Activated CD4-positive, alpha-beta T cell treated with anti-CD3 and anti-CD28 coated beads, Interleukin-2, amount 50 U/mL, for 1 hour (primary cell): ENCODE measurements at places on chromosomes 13 and 19.
A peak's percentile ranks its signal among the peaks of the same experiment; 100 is the strongest.

DNA sequence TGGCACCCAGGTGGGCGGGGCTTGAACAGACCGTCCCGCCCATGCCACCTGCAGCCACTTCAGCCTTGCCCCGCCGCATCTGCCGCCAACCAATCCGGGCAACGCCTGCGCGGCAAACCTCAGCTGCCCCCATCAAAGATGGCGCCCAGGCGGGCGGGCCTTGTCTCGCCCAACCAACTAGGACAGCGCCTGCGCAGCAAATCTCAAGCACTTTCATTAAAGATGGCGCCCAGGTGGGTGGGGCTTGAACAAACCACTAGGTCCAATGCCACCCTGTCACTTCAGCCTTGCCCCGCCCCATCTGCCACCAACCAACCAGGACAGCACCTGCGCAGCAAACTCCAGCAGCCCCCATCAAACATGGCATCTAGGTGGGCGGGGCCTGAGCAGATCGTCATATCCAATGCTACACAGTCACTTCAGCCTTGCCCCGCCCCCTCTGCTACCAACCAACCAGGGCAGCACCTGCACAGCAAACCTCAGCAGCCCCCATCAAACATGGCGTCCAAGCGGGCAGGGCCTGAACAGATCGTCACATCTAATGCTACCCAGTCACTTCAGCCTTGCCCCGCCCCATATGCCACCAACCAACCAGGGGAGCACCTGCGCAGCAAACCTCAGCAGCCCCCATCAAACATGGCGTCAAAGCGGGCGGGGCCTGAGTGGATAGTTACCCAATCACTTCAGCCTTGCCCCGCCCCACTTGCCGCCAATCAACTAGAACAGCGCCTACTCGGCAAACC lies 1.4 kb downstream of the PEG3 start:
- no peak for DNase-seq

GRCh38 chr19:16293118-16294091 lies 31.2 kb upstream of the KLF2 start:
- DNase-seq: no peak

DNA sequence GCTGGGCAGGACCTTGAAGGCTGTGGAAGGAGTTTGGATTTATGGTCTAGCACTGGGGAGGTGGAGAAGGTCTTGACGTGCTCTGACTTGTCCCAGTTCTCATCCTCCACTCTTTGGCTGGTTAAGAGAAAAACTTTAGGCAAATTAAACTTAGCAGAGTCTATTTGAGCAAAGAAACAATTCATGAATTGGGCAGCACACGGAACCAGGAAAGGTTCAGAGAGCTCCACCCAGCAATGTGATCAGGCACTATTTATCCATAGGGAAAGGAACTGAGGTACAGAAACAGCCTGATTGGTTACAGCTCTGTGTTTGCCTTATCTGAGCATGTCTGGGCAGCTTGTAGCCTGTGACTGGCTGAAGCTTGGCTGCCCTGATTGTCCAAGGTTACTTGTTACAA lies 45.4 kb upstream of the CYP2B6 start:
- DNase-seq: no peak

DNA sequence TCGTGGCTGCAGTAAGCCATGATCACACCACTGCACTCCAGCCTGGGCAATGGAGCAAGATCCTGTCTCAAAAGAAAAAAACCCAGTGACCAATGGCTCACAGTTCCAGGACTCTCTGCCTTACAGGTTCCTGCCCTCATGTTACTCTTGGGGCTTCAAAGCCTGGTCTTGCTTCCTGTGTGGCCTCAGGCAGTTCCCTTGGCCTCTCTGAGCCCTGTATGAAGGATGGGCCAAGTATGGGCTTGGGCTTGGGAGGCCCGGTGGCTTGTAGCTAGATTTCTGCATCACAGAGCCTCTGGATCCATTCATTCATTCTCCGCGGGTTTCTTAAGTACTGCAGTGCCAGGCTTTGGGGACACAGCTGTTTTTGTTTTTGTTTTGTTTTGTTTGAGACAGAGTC lies 780 bp upstream of the TSPAN16 start:
- DNase-seq: no peak

DNA sequence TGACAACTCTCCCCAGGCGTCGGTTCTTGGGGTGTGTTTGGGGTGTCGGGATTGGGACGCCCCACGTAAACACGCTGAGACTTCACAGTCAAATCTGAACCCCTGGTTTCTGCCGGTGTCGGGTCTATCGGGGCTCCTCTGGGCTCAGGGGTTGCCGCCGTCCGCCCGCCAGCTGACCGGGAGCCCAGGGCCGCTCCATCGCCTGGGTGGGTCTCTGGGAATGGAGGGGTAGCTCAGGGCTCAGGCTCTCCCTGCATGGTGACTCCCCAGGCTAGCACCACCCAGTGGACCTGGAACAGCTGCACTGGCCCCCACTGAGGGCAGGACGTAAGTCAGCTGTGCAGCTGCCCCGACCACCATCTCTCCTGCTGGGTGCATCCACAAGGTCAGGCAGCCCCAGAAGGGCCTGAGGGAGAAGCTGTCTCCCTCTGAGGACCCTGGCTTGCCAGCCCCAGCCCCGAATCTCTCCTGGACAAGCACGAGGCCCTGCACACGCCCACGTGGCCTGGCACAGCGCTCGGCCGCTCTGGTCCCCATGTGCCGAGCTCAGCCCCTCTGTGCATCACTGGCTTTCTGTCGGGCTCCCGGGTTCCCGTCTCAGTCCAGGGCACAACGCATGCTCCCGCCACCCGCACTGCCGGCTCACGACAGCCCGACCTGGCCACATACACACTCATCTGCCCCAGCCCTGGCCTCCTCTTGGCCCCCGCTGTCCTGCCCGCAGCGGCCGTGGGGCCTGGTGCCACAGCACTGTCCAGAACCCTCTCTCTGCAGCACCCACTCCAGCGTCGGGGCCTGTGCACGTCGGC lies 6.1 kb downstream of the RNF126 start:
- DNase-seq: no peak

DNA sequence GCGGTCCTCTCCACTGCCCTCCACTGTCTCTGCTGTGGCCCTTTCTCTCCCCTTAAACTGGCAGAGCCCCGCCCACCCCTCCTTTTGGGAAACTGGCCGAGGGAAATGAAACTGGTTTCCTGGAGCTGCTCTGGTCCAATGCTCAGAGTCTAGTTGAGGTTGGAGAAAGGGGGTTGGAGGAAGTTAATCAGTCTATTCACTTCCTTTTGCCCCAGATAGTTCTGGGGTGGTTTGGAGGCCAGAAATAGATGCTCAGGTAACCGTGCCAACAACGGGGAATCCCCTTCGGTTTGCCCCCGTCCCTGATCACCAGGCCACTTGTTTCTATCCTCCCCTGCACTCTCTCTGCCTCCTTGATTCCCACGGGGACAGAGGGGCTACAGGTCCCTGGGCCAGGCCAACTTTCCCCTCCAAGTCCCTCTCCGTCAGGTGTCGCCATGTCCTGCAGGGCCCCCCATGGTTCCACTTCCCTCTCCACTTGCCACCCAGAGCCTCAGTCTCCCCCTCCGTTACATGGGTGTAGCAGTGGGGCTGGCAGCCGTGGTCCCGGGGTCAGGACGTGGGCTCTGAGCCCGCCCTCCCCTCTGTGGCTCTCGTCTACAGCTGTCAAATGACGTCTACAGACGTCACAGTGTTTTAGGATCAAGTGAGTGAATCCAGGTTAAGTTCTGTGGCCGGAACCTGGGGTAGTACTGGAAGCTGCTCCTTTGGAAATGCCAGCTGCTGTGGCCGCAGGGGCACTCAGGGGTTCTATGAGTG lies at the start of gene IL4I1:
Gene IL4I1 (minus strand): TSS at position 25 of the 759 bp plus-strand sequence. CDS start 727 bp downstream, outside the sequence.
- peak; percentile 58 for DNase-seq

GRCh38 chr13:67036699-67037457 lies 193.3 kb downstream of the PCDH9 start:
- no peak for DNase-seq

- no peak for DNase-seq
Measured at GRCh38 chr13:44507639-44508038, 68.5 kb downstream of the TSC22D1 start.

- DNase-seq: no peak
Measured at GRCh38 chr13:20709782-20710181, 6.3 kb downstream of the IL17D start.

- peak; percentile 20 for DNase-seq
Measured at GRCh38 chr13:29594303-29594709, 1.2 kb downstream of the SLC7A1 start.

DNA sequence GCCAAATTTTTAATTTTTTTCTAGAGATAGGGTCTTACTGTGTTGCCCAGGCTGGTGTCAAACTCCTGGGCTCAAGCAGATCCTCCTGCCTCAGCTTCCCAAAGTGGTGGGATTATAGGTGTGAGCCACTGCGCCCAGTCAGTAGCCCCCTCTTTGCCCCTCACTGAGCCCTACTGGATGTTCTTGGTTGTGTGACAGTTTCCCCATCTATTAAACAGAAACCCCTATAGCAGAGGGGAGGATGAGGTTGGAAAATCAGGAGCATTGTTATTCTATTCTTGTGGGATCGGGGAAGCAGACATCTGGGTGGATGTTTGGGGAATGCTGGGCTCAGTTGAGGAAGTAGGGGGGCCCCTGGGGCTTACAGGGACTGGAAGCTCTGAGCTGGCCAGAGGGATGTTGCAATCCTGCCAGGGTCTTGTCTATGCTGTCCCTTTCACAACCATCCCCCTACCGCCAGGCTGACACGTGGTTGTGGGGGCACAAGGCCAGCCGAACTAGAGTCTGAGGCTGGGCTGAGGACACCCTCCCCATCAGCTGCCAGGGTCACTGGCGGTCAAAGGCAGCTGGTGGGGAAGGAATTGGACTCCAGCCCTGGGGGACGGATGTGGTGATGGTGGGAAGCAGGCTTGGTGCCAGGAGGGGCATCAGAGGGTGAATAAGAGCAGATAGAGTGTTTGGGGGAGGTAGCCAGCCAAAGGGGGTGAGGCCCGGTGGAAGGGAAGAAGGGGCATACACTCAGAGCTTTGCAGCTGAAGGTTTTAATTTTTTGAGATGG lies 10.9 kb downstream of the APOC1 start:
- no peak for DNase-seq

GRCh38 chr19:33143897-33144405 lies 12.0 kb downstream of the WDR88 start:
- peak; percentile 52 for DNase-seq

- DNase-seq: no peak
Measured at GRCh38 chr19:46825731-46826055, 25.0 kb downstream of the AP2S1 start.

GRCh38 chr13:79442221-79442620 lies 36.2 kb upstream of the RBM26 start:
- DNase-seq: no peak

GRCh38 chr19:49910179-49910578 lies 13.5 kb upstream of the IL4I1 start:
- DNase-seq: no peak

GRCh38 chr19:17471410-17472125 lies 1.2 kb downstream of the SLC27A1 start:
- DNase-seq: no peak

DNA sequence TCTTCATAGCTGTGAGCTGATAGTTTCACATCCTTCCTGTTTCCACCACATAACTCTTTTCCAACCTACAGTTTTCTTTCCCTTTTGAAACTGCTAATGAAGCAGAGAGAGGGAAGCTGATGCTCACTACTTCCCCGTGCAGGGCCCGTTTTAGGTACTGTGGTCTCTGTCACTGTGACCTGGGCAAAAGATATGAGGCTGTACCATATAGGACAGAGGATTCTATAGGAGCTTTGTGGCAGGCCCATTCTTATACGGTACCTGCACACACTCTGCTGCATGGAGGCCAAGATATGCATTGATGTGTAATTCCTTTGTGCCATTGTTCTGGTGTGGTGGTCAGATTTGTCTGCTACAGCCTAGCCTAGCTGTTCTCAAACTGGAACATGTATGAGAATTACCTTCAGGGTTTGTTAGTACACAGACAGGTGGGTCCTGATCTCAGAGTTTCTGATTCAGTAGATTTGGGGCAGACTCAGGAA lies 577.3 kb downstream of the LMO7 start:
- no peak for DNase-seq

DNA sequence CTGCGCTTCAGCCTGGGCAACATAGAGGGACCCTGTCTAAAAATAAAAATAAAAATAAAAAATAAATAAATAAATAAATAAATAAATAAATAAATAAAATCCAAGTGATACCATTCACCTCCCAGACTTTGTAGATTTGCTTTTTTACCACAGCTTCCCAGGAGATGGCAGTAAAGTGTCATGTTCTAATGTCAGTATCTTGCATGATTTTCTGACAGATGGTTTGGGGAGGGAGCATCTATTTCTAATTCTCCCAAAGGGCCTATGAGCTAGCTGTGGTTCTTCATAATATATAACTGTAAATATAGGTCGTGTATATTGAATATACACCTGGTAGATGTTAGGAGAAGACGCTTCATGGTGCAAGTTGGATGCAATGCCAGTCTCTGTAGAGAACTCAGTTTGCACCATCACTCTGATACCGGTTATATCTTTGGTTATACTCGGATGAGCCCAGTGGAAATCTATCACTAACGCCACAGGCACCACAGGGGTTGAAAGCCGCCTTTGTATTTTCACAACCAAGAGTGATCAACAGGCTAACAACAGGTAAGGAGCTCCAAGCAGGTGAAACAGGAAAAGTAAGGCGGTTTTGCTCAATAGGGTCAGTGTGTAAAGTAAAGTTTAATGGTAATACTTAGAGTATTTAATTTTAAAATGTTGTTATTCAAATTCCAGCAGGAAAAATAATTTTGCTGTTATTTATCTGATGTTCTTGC lies 13.9 kb downstream of the APLP1 start:
- no peak for DNase-seq

GRCh38 chr13:90185734-90186133 lies 1161.8 kb upstream of the MIR17HG start:
- DNase-seq: no peak

- DNase-seq: no peak
Measured at GRCh38 chr19:48741129-48741999, 954 bp upstream of the RASIP1 start.

GRCh38 chr13:94800423-94800822 lies 88.1 kb upstream of the SOX21 start:
- no peak for DNase-seq

- DNase-seq: no peak
Measured at GRCh38 chr19:35345671-35346111, 2.0 kb upstream of the FFAR1 start.

GRCh38 chr13:106036870-106037269 lies 498.6 kb downstream of the EFNB2 start:
- DNase-seq: no peak

GRCh38 chr19:43941209-43941608 lies 6.1 kb upstream of the ZNF45 start:
- DNase-seq: no peak

DNA sequence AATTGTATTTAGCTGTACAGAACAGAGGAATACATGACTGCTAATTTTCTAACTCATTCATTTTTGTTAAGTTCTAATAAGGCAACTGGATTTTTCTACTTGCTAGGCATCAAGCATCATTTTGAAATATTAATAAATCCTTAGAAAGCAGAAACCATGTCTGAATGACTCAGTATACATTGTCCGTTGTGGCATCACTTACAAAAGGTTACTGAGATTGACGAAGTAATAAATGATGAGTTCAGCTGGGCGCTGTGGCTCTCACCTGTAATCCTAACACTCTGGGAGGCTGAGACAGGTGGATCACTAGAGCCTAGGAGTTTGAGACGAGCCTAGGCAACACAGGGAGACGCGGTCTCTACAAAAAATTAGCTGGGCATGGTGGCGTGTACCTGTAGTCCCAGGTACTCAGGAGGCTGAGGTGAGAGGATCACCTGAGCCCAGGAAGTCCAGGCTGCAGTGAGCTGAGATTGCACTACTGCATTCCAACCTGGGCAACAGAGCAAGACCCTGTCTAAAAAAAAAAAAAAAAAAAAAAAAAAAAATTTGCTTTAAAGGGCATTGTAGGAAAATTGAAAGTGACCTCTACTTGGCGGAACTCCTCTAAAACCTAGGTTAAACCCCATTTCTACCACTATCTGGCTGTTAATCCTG lies 36.6 kb downstream of the LHFPL6 start:
- DNase-seq: no peak

- no peak for DNase-seq
Measured at GRCh38 chr13:112034231-112034630, 32.7 kb upstream of the SOX1 start.
